ENCODE measurements at places on chromosomes 13 and 19.

GRCh38 chr13:89695343-89696257, 1651.9 kb upstream of the MIR17HG start:
- peak; percentile 70 for DNase-seq

- no peak for DNase-seq
Observed at GRCh38 chr19:54952591-54953344, 5.4 kb upstream of the NLRP7 start.

DNA sequence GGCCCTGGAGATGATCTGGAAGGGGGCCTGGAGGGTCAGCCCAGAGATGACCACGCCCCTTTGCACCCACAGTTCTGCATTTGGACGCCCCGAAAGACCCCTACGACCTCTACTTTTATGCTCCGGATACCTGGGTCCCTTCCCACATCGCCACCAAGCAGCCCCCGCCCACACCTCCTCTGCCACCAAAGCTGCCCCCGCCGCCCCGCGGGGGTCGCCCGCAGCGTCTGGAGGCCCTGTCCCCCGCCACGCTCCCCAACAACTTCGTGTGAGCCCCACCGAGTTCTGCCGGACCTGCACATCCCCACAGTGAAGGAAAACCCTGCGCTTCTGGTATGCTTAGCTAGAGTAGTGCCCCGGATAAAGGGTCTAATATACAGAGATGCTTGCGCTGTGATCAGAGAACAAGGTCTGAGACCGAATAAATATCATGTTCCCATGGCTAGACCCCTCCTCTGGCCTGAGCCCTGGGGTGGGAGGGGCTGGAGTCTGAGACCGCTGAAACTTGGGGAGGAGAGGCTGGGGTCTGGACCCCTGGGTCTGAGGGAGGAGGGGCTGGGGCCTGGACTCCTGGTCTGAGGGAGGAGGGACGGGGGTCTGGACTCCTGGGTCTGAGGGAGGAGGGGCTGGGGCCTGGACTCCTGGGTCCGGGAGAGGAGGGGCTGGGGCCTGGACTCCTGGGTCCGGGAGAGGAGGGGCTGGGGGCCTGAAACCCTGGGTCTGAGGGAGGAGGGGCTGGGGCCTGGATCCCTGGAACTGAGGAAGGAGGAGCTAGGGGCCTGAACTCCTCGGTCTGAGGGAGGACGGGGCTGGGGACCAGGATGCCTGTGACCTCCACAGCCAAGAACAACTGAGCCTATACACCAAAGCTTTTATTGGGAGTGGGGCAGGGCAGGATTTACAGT, 3.6 kb downstream of the GFY start:
- DNase-seq = no peak

GRCh38 chr13:114130837-114131582, 1.4 kb downstream of the RASA3 start:
- peak; percentile 79 for DNase-seq

- no peak for DNase-seq
Observed at GRCh38 chr19:7699417-7700401, 2.2 kb downstream of the FCER2 start.

DNA sequence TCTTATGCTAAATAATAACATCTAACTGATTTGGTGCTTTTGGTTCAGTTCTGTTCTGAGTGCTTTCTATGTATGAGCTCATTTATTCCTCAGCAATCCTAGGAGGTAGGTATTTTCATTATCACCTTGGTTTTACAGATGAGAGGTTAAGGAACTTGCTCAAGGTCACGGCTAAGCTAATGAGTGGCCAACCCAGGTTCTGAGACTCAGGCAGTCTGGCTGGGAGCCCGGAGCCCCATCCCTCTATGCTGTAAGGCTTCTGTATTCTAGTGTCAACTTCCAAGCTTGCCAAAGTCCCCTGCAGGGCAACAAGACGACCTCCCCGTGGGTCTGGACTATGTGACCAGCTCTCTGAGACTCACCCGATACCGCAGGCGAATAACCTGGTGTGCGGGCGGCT, 60.5 kb downstream of the PARP4 start:
- DNase-seq = no peak
